ENCODE measurements at places on chromosomes 6 and 20.

DNA sequence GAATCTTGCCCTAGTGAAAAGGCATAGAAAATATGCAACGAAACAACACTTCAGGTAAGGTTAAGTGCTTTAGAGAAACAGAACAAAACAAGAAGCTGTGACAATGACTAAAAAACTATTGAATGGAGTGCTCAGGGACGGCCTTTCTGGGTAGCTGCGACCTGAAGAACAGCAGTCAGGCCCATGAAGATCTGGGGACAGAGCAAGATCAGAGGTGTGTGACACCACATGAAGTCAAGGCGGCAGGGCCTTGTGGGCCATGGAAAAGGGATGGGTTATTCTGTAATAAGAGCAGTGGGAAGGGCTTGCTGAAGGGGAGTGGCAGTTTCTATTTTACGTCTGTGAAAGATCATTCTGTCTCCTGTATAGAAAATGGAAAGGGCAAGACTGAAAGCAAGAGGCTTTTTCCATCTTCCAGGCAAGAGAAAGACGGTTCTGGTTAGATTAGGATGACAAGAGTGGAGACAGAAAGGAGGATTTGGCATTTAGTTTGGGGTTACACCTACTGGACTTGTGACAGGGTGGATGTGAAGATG lies 5.1 kb downstream of the UBE2V1 start:
- no peak for DNase-seq

- DNase-seq, result no peak
Observed at GRCh38 chr6:154672086-154672485, 61.1 kb upstream of the SCAF8 start.

DNA sequence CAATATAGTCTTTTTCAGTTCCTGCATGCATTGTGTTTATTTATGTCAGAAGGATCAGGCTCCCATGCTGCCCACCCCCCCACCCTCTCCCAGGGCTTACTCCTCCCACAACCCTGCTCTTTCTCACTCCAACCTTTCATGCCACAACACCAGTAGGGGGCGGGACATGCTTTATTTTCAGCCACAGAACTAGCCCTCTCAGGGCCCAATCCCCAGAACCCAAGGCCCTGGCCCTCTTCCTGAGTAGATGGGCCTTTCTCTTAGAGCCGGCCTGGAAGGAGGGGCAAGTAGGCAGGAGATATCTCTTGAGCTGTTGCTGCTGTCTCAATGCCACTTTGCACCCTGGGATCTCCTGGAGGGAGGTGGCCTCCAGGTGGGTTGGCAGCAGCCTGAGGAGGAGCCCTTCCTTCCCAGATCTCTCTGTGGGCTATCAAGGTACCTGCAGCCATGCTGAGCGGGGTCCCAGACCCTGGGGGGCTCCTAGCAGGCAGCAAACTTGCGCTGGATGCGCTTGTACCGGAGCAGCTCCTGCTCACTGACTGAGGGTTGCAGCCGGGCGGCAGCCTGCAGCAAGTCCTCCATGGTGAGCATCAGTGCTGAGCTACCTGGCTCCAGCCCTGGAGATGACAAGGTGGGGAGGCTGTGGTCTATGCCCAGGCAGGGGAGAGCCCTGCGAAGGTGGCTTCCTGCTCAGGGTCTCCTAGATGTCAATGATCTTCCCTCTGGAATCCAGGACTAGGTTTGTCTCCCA lies 3.5 kb downstream of the GNMT start:
- peak; percentile 41 for DNase-seq

GRCh38 chr6:19354181-19354580 lies 483.0 kb upstream of the ID4 start:
- DNase-seq, result no peak

GRCh38 chr6:68756454-68757375 lies 121.6 kb downstream of the ADGRB3 start:
- no peak for DNase-seq

DNA sequence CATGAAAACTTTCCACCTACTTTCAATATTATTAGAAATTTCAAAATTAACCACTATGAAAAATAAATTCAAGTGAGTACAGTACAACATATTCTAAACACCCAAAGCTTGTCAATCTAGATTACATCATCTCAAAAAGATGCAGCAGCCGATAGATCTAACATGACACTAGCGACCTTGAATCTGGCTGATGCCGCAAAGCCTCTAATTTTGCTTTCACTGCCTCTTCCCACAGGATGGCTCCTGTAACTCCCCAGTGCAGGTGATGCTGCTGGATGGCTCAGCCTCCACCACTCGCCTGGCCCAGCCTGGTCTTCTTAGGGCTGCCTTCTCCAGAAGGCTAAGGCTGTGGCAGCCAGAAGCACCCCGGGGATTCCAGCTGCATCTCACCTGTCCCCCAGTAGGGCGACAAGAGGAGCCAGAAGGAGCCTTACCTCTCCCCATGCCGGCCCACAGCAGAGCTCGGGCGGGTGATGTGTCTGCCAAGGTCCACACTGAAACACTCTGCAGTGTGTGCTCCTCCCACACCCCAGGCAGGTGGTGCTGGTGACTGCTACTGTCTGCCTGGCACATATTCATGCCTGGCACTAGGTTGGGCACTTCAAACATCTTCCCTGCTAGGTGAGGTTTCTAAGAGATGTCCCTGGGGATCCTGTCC lies 82.1 kb downstream of the SLC23A2 start:
- no peak for DNase-seq

DNA sequence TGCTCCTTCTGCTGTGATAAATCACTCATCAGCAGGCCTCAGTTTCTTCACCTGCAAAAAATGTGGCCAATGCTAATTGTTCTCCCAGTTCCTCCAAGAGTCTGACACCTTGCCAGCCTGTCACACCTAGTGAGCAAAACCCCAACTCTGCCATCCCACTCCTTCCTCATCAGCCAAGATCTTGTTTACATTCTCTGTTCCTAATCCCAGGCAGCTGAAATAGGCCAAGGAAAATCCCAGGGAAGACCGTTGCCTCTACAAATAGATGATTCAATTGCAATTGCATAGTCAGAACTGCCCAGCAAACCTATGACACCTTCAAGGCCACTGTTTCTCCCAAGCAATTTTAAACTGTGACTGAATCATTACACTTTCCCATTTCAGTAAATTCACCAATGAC lies 78.7 kb downstream of the GMDS start:
- no peak for DNase-seq

GRCh38 chr6:32290886-32291450 lies 67.1 kb upstream of the NOTCH4 start:
- DNase-seq, result no peak

DNA sequence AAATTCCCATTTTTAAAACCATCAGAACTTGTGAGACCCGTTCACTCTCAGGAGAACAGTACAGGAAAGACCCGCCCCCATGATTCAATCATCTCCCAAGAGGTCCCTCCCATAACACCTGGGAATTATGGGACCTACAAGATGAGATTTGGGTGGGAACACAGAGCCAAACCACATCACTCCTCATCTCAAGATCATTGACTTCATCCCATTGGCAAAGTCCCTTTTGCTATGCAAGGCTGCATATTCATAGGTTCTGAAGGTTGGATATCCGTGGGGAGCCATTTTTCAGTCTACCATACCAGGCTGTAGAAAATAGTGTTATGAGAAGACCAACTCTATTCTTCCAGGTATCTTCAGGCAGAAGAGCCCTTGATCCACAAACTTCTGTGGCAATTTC lies 219.1 kb downstream of the DOK5 start:
- no peak for DNase-seq

GRCh38 chr6:147000545-147001488 lies 203.4 kb upstream of the STXBP5 start:
- DNase-seq, result no peak

DNA sequence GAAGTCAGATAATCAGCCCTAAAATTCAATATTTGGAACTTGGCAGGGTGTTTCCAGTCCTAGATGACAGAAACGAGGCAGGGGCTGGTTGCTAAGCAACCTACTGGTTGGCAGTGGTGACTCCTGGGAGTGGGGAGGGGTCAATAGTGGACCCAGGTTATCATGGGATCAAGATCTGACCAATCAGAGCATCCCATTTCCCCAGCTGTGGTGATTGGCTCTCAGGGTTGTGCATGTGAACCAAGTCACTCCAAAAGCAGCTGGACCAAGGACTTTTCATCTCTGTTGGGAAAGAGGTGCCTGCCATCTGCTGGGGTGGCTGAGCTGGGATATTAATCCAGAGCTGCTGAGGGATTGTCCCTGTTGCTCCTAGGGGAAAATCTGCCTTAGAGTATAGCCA lies 253.4 kb downstream of the PREX1 start:
- DNase-seq, result no peak

- DNase-seq, result peak; percentile 20
Observed at GRCh38 chr6:36364669-36365479, 22.6 kb downstream of the ETV7 start.

DNA sequence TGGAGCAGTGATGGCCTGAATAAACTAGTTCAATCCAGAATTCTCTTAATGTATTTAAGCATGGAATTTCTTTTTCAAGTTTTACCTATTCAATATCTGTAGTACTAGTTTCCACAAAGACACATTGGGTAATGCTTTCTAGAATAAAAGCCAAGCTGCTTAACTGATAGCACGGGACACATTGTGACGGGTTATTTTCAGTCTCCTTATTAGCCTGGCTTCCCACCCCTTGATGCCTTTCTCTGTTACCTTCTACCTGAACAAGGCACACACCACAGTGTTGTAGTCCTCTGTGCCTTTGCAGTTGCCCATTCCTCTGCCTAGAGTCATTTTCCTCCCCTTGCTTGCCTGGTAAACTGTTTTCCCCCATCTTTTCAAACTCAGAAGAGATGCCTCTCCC lies 139.1 kb downstream of the HDGFL1 start:
- no peak for DNase-seq

GRCh38 chr6:90894285-90895130 lies 307.6 kb upstream of the MAP3K7 start:
- DNase-seq, result no peak

DNA sequence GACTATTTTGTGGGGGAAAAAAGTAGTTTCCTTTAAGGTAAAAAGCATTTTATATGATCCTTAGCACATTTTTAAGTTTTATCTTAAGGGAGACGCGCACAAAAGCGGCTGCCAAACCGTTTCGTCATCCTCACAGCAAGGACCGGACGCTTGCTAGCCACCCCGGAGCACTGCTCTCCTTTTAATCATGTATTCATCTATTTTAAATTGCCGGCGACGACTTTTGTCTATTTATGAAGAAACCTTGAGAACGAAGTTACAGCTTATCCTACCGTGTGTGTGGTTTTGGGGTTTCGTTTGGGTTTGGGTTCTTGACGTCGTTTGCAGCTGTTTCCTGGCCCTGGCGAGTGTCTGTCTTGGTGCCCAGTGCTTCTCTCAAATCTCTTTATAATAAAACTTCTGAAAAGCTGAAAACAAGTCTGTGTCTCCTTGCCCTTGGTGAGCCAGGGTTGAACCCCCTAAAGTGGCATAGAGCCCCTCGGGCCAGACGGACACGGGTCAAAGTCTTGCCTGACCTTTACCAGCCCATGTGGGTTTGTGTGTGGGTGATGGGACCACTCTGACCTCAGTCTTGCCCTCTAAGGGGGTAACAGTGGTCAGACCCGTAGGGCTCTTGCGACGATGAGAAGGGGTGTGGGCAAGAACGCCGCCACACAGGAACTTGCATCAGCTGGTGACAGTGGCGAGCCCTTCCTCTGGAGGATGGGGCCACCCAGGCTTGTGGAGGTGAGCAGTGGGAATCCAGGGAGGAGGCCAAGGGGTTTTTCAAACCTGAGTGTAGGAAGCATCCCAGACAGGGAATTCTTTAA lies 117.6 kb downstream of the JPH2 start:
- peak; percentile 53 for DNase-seq

DNA sequence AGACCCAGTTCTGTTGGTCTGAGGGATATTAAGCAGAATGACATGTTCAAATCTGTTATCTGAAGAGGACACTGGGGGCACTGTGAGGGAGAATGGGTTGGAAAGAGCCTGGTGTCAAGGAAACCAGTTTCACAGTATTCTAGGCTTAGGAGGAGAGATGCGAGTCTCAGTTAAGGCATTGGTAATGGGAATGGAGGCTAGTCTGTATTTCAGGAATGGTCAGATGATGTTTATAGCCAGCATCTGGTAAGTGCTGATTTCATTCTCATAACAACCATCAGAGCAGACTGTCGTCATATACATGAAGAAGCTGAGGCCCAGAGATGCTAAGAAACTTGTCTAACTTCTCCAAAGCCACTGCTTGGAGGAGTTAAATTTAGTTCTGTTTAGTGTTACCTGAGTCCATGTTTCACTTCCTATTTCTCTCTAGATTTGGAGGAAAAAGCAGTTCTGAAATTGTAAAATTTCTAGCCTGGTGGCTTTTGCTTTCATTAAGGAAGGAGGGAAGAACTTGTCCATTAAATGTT lies 242.0 kb downstream of the ARID1B start:
- no peak for DNase-seq

DNA sequence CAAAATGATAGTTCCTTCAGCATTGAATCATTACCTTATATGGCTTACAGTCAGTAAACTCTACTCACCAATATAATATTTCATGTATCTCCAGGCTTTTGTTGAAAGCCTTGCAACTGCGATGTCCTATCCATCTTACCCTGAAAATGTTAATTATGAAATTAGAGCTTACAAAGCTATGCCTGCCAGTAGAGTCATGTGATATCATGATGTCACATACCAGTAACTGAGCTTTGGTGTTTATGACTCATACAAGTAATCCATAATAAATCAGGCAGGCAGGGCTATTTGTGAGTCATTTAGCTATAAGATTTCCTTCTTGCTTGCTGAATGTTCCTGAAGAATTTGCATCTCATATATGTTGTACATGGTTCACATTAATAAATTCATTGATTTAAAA lies 44.9 kb upstream of the FAM83B start:
- DNase-seq, result no peak

DNA sequence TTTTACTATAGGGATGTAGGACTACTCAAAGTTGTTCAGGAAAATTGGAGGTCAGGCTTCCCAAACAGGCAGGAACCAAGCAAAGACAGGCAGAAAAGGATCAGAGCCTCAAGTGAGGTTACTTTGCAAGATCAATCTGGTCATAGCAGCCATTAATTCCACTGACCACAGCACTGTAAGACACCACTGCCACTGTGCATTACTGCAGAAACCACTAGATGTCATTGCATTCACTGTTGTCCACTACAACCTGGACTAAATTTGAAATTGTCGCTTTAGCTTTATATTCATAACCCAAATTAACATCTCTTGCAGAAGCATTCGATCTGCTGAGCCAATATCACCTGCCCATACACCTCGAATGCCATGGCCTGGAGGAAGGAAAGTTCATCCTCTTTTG lies 126.9 kb upstream of the UFL1 start:
- no peak for DNase-seq

DNA sequence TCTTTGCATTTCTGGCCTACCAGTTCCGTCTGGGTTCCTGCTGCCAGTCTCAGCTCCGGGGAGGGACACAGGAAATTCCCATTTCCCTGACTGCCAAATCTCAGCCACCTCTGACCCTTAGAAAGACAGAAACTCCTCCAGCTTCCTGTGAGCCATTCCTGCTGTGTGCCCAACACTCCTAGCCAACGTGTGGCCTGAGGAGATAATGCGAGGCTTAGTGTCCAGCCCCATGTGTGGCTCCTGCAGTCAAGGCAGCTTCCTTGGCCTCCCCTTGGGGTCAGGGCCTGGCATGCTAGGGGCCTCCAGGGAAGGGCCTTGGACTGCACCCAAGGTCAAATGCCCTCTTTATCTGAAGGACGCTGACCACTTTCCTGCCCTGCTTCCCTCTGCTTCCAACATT lies 45.1 kb downstream of the MAFB start:
- no peak for DNase-seq
